ENCODE measurements at places on chromosomes 16 and 17. TPM values are rescaled to one million over a fixed set of nuclear protein-coding genes. Genes with fewer than 3 reads are reported as not detected.

- no peak for DNase-seq
These were observed 11.1 kb downstream of the CMTM2 start for GRCh38 chr16:66590322-66590721.

ENO3 gene
- 838 TPM for polyA plus RNA-seq

PROCA1 gene
- 3.4 TPM for polyA plus RNA-seq

BCKDK gene
- 31.6 TPM for polyA plus RNA-seq

ST6GALNAC1 gene
- 8.5 TPM for polyA plus RNA-seq

GRCh38 chr17:10149573-10150399 lies 48.6 kb downstream of the GAS7 start:
- peak; percentile 58 for DNase-seq

PRR15L gene
- polyA plus RNA-seq, result not detected

- DNase-seq, result peak; percentile 33
These were observed 236.3 kb downstream of the KCNJ2 start for GRCh38 chr17:70405492-70406220.

DNA sequence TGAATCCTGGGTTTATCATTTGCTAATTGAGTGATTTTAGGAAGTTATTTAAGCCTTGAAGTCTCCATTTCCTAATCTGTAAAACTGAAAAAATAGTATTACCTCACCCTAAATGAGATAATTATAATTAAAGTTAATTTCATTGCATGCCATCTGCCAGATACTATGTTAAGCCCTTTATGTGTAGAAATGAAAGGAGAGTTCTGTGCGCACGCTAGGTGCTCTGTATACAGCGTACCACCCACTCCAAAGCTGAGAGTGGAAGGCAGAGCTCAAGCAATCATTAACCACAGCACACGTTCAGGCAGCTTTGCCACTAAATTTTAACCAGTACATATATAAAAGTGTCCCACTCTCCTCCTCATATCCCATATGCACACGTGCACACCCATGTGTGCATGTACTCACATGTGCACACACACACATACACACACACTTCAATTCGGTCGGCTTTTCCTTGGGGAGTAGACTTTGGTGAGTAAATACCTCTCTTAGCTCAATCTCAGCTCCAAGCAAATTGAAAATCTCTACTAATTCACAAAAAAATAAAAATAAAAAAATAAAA lies 204.8 kb downstream of the GRIN2A start:
- no peak for DNase-seq

SLC16A6 gene
- polyA plus RNA-seq, result 0.36 TPM

DNA sequence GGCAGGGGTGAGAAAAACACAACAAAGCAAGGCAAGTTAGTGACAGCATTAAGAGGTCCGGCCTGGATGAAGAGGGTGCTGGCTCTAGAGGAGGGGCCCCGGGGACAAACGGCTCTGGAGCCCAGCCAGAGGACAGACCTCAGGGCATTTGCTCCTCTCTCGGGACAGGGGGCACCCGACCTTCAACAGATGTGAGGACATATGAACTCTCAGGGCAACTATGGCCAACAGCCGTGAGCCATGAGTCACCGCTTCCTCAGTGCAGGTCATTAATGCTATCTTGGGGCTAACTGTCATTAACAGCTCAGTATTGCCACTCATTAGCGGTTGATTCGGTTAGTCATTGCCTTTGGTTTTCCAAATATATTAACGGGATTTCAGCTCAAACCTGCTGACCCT lies 9.7 kb upstream of the ARL5C start:
- no peak for DNase-seq
